ENCODE measurements at places on chromosomes 5 and 9. TPM values are rescaled to one million over a fixed set of nuclear protein-coding genes. Genes with fewer than 3 reads are reported as not detected.

Gene GFRA3
- total RNA-seq, result 1.0 TPM

DNA sequence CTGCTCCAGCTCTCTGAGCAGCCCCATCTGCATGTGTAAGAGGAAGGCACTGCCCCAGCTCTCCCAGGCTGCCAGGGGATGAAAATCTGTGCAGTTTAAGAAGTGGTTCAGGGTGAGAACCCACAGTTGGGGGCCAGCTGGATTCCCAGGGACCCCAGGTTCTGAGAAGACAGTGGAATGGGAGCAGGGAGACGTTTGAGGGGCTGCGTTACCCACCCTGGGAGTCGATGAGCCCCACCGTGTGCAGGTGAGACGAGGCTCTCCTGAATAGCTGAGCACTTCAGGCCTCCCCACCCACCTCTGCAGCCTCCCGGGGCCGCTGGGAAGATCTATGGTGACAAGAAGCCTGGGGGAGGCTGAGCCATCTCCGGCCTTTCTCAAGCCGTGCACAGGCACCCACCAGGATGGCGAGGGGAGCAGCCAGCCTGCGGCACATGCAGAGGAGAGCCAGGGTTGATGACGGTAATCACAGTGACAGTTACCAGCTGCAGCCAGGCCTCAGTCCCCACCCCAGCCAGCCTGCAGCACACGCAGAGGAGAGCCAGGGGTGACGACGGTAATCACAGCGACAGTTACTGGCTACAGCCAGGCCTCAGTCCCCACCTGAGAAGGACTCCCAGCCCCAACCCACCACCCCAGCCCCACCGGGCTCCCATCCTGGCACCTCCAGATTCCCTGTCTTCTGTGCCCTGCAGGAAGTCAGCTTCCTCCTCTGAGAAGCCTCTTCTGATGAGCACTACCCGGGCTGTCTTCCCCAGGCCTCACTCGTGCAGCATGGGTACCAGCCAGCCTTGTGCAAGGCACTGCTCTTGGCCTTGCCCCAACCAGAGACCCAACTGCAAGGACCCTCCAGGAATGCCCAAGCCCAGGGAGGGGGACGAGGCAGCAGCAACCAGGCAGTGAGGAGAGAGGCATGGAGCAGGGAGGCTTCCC lies 150.8 kb upstream of the PPP1R26 start:
- peak; percentile 56 for DNase-seq

DNA sequence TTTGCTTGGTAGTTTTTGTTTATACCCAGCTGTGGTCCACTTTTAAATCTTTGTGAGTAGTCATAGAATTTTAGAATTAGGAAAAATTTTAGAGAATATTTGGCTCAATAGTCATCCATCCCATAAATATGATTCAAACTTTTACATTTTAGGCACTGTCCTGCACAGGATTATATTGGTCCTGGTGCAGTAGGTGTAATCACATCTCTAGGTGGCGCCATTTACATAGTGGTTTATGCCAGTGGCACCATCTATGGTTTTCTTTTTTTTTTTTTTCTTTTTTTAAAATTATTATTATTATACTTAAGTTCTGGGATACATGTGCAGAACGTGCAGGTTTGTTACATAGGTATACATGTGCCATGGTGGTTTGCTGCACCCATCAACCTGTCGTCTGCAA lies 260.7 kb upstream of the KCNN2 start:
- peak; percentile 7 for DNase-seq

Gene PDZD2
- 3.6 TPM for total RNA-seq

Gene FABP6
- 0.48 TPM for total RNA-seq

- DNase-seq, result no peak
Observed at GRCh38 chr9:89059925-89060506, 68.7 kb downstream of the S1PR3 start.

- peak; percentile 8 for DNase-seq
Observed at GRCh38 chr5:146825033-146825432, 53.5 kb downstream of the PPP2R2B start.

Gene ECPAS
- total RNA-seq, result 92.6 TPM

DNA sequence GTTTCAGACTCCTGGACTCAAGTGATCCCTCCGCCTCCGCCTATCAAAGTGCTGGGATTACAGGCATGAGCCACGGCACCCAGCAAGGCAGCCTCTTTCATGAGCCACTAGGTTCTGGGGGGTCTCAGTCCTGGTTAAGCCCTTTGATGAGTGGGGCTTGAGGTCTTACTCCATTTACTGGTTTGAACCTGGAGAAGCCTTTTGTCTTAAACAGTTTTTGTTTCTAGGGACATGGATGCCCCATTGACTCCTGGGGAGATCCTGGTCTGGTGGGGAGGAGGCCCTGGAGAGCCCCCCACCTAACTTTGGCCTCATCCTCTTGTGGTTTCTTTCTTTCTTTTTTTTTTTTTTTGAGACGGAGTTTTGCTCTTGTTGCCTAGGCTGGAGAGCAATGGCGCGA lies 6.7 kb downstream of the PRRC2B start:
- no peak for DNase-seq

DNA sequence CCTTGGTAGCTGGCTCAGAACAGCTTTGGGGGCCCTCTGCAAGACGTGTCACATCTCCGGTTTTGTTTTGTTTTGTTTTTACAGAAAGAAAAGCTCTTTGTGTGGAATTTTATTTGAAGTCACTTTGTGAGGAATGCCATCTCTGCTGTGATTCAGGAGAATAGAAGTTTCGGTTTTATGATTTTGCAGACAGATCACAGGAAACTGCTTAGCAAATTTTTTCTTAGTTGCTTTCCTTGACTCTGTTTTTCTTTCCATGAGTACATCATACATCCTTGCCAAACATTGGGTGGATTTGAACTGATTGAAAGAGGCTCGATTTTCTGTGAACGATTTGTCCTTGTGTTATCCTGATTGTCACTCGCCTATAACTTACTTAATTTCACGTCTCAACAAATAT lies 5.1 kb downstream of the SEMA5A start:
- DNase-seq, result no peak

Gene ADGRD2
- not detected for total RNA-seq

Gene TEK
- 0.37 TPM for total RNA-seq

GRCh38 chr5:43643750-43644149 lies 40.8 kb downstream of the NNT start:
- DNase-seq, result no peak

- DNase-seq, result peak; percentile 10
Observed at GRCh38 chr5:158378931-158379330, 520.0 kb upstream of the CLINT1 start.

- no peak for DNase-seq
Observed at GRCh38 chr9:21454149-21454548, 13.9 kb downstream of the IFNA1 start.

GRCh38 chr5:179192185-179192890 lies 132.2 kb downstream of the ZNF354C start:
- DNase-seq, result no peak

Gene ADAMTS19
- 26.3 TPM for total RNA-seq

Gene DEPDC1B
- total RNA-seq, result 38.7 TPM

- DNase-seq, result no peak
Observed at GRCh38 chr5:11009576-11009975, 248.5 kb upstream of the DAP start.

Gene KIAA0825
- total RNA-seq, result 0.63 TPM

DNA sequence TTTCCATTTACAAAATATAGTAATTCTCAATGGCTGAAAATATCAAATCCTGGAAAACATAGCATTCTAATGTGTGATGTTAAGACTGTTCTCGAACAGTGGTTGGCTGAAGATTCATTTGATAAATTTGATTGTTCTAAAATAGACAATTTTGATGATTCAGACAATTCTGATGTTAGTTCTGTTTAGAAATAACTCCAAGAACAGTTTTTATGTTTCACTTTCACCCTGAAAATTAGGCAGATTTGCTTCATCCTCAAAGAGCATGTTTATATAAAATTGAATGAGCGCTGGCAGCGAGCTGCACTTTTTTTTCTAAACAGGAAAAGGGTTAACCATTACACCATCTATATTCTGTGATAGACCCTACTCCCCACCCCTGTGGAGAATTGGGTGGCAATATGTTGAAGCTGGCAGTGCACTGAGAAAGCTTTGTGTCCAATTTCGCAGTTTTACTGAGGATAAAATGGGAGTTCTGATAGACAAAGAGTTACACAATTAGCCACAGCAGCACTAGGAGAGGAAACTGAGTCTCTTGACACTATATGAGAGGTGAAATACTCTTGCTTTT lies 69.6 kb upstream of the TMED7 start:
- DNase-seq, result no peak

Gene FYB1
- total RNA-seq, result not detected

Gene GMCL2
- not detected for total RNA-seq

DNA sequence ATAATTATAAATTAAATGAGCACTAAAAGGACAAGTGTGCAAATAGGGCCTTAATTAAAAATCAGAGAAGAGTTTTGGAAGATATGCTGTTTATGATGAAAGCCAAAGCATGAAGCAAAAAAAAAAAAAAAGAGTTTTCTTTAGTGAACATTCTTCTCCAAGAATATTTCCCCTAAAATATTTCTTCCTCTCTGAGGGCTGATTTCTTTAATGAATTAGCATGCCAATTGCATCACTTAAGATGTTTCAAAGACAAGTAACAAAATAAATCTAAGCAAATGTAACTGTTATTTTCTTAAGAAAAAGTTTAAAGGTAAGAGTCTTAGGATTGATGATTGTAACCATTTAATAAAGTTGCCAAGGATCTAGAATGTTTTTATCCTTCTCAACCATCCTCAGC lies 81.6 kb upstream of the MPDZ start:
- no peak for DNase-seq

GRCh38 chr5:112960315-112960714 lies 16.3 kb upstream of the DCP2 start:
- no peak for DNase-seq

DNA sequence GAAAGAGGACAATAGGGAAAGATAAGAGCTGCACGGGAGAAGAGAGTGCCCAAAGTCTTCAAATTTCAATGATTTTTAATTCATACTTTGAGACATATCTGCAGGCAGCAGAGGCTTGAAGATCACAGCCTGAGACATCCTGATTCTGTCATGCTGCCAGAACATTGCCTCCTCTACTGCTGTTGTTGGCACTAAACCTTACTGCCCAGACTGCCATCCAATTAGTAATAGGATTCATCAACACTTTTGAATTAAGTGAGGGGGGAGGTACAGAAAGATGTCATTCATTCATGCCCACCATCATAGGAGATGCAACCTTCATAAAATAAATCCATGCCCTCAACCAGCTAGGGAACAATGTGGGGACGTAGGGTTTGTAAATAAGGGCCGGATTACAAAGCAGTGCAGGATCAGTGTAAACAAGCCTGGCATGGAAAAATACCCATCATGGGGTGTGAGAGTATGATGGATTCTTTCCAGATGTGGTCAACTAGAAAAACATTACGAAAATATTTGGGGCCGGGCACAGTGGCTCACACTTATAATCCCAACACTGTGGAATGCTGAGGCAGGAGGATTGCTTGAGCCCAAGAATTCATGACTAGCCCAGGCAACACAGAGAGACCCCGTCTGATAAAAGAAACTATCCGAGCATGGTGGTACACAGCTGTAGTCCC lies 122.1 kb upstream of the DAPK1 start:
- DNase-seq, result no peak

DNA sequence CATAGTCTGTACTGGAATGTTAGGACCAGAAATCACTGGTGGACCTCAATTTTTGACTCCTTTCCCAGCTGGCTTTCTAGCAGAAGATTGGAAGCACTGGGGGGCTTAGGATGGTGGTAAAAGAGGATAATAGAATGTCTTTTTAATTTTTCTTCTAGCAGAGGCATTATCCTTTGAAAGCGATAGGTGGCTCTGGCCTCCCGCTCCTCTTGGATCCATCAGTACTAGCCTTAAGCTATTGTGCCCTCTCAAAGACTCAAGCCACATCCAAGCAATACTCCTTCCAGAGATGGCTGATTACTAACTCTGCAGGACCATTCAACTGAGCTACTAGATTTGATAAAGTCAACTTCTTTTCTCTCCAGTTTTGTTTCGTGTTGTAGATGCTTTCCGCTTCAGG lies 610.6 kb downstream of the CDH12 start:
- peak; percentile 3 for DNase-seq

DNA sequence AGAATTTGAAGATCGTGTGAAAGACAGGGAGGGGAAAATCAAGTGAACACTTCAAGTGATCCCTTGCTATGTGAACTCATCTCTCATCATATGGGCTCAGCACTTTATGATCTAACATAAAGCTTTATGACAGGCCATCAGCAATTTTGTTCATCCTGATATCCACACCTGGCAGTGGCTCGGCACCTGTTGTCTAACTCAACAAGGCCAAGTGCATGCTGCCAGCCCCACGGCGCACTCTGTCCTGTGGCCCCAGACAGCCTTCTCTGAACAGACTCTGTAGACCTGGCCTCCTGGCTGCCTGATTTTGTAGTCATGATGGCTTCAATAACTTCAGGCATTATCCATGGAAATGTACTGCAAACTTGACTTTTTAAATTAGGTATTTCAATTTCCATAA lies 106.3 kb downstream of the MEF2C start:
- no peak for DNase-seq

DNA sequence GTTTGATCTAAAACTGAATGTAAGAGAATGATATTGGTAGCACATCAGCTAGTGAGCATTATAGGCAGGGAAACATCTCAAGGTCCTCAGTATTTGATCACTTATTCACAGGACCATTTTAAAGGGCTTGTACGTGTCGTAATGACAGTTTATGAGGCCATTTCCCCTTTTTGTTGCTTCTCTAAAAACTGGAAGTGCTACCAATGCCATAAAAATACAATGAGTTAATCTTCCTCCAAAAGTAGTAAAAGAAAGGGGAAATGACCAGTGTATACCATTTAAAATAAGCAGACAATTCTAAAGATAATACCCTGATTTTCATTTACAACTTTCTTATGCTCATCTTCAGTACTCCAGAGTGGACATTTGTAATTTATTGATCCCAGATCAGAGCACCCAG lies 285.8 kb upstream of the PCSK5 start:
- no peak for DNase-seq

GRCh38 chr5:181259974-181260719 lies 796 bp downstream of the TRIM52 start:
- DNase-seq, result no peak

Gene SAXO1
- 0.21 TPM for total RNA-seq

- no peak for DNase-seq
Observed at GRCh38 chr5:173534664-173535063, 81.8 kb downstream of the BOD1 start.

- no peak for DNase-seq
Observed at GRCh38 chr9:75788006-75788634, 102.4 kb upstream of the PCSK5 start.

Gene DMRT3
- not detected for total RNA-seq

Gene PCDHGA6
- total RNA-seq, result not detected

Gene UNC5A
- 3.7 TPM for total RNA-seq

Measured in H7 (cell line).